ENCODE measurements at places on chromosomes 2 and 18.

GRCh38 chr2:15686643-15687042 is 95.0 kb downstream of the DDX1 start:
- DNase-seq, result no peak

- no peak for DNase-seq
Measured at GRCh38 chr2:200471324-200471848, 38.5 kb downstream of the KCTD18 start.

DNA sequence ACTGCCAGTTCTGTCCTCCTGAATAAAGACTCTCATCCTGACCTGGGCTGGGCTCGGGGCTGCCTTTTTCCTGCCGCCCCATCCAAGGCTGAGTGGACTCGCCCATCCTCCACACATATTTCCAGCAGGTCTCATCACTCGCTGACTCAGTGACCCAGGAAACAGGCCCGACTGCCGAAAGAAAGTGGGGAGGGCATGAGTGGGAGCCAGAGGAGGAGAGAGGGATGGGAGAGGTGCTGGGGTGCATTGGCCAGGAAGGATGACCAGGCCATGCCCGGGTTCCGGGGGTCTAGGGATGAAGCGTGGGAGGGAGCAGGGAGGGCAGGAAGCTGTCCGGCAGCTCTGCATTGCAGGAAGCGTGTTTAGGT is 66.7 kb downstream of the TWIST2 start:
- DNase-seq, result no peak

- no peak for DNase-seq
Measured at GRCh38 chr2:37616677-37617005, 54.8 kb downstream of the CDC42EP3 start.

DNA sequence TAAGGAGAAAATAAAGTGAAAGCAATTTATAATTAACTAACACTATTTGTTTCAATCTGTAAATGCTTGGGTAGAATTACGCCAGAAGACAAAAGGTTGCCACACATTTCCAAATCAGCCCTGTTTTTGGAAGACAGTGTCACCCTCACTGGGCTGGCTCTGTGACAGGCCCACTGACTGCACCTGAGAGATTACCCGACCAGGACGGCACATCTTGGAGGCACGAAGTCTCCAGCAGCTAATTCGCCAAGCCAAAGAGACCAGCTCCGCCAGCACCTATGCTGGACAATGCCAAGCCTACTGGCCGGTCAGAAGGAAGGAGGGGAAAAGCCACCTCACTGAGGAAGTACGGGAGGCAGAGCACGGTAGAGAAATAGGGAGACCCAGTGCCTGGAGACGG is 61.9 kb downstream of the CYB5A start:
- DNase-seq, result no peak

DNA sequence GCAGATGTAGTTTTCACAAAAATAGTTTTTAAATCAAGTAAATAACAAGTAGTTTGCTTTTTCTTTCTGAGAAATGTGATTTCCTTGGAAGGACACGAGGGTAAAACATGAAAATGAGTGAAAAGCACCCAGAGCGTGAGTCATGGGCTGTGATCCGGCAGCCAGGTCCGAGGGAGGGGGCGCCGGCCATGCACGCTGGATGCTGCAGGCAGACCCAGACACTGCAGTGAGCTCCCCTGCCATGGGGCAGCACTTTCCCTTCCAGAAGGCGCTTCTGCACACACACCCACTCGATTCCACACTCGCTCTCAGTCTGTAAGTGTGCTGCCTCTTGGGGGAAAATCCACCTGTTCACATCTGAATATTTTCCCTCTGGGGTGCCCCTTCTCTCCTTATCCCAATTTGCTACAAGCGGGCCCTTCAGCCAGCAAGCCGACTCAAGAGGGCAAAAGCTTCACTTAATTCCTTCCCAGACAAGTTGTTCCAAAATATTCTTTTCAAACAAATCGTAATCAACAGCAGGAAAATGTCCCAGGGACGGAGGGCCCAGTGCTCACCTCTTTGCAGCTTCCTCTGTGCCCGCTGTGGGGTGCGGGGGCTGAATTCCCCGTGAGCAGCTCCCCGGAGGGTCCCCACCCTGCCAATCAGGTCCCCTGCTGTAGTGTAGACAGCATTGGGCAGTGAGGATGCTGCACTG is 87.0 kb upstream of the ID2 start:
- no peak for DNase-seq

GRCh38 chr2:240791821-240792628 is 28.0 kb downstream of the KIF1A start:
- no peak for DNase-seq

- DNase-seq, result no peak
Measured at GRCh38 chr2:185511925-185512324, 226.7 kb upstream of the FSIP2 start.

GRCh38 chr18:677951-678381 is 20.5 kb downstream of the TYMS start:
- DNase-seq, result no peak

- no peak for DNase-seq
Measured at GRCh38 chr18:32459361-32460101, 11.2 kb downstream of the GAREM1 start.

DNA sequence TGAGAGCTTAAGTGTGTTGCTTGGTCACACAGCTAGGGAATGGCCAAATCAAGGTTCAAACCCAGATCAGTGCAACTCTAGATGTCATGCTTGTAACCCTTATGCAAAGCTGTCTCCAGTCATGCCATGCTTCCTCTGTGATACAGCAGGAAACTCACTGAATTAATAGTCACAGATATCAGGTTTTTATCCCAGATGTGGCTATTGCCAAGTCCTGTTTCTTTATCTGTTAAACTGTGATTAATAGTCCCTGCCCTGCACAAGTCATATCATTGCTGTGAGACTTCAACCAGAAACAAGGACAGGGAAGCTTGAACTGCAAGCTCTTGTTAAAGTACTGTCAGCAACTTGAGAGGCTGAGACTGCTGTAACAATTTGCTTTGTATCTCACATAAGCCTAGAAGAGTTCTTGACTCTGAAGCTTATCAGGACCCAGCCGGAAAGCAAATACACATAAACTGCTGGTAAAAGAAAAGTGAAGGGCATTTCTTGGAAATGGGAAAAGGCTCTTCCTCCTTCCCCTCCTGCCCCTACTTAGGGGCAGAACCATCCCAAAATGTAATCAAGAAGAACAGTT is 609.0 kb downstream of the DCC start:
- DNase-seq, result no peak

GRCh38 chr2:34719206-34719605 is 1120.1 kb upstream of the FAM98A start:
- DNase-seq, result no peak
